ENCODE measurements at places on chromosomes 4 and X.

DNA sequence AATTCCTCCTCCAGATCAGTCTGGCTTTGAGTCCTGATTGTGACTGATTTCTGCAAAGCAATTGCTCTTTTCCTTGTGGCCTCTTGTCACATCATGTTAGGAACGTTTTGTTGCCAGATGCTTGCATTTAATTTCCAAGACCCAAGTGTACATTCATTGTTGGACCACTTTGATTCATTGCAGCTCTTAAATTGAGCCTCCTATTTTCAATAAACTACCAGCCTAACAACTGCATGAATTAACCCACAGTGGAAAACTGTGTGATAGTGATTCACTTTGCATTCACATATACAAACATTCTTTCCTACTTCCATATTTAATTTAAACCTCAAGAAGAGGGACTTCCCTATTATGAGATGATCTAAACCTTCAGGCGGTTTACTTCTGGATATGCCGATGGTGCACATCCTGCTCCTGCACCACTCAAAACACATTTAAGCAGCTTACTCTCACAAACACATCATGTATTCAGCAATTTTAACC, 118.4 kb downstream of the AFF1 start:
- peak; percentile 7 for DNase-seq

- DNase-seq = no peak
Observed at GRCh38 chrX:20767346-20767745, 500.6 kb upstream of the RPS6KA3 start.

- no peak for DNase-seq
Observed at GRCh38 chrX:75301060-75301459, 27.2 kb downstream of the UPRT start.

GRCh38 chr4:167428156-167428555, 193.9 kb upstream of the SPOCK3 start:
- no peak for DNase-seq

DNA sequence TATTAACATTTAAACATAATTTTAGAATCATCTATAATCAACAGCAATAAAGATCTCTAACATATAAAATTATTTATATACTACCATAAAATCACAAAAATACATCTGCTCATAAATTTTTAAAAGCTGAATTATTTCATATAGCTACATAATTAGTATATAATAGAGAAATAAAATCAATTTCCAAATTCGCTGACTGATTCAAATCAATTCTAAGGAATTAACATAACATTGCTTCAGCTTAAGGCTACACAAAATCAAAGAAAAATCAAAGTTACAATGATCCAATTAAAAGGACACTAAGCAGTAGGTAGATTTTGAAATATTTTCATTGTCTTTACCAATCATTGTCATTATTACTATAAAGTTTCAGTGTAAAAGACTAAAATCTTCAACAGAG, 194.7 kb downstream of the LRBA start:
- DNase-seq = no peak

- DNase-seq = no peak
Observed at GRCh38 chrX:110402850-110403221, 44.2 kb downstream of the RTL9 start.

DNA sequence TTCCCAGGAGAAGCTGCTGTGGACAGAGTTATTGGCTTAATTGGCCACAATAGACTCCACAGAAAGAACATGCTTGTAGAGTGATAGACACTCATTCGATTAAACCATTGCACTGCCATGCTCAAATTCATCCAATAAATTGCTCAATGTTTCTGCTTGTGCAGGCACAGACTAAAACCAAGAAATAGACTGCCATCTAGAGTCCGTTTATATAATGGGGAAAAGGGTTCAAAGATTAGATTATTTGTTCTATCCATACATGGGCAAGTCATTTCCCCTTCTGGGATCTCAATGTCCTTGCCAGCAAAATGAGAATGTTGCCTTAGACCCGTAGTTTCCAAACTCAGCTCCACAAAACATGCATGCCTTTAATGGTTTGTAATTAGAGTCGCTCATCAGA, 8.7 kb downstream of the SMIM10 start:
- peak; percentile 21 for DNase-seq

- DNase-seq = no peak
Observed at GRCh38 chr4:163414275-163414674, 59.3 kb downstream of the TKTL2 start.

GRCh38 chr4:147034372-147034771, 88.7 kb upstream of the TTC29 start:
- DNase-seq = no peak

DNA sequence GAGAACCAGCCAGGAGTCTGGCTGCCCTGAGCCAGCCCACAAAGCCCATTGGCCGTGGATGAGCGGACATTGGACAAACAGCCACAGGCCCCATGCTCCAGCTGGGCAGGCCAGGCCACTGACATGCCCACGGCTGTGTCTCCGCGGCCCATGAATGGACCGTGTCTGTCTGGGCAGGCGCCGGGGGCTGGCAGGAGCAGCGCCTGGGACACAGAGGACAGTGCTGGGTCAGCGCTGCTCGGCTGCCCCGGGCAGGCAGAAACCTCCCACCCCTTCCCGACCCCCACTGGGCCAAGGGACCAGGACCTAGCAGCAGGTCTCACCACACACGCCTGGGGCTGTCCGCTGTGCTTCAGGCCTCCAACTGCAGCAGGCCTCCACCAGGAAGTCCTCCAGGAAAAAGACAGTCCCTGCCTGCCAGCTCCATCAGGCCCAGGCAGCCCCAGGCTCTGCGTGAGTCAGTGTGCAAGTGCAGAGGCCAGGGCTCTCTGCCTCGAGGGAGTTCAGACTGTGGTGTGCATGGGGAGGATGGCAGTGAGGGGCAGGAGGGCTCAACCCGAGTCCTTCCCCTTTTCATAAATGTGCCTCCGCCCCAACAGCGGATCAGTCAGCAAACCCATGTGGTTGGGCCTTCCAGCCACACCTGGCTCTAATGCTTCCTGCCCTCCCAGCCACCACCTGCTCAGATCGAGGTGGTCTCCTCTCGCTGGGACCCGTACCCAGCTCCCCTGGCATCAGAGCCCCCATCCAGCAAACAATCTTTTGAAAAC, 17.2 kb upstream of the FGFR3 start:
- no peak for DNase-seq

Data from RPMI8226 (cell line).